ENCODE measurements at places on chromosomes 4 and X.

- no peak for DNase-seq
These were observed 29.0 kb downstream of the TMPRSS11B start for GRCh38 chr4:68216501-68216900.

- DNase-seq = no peak
These were observed 306.7 kb upstream of the MAOA start for GRCh38 chrX:43349363-43349762.

- DNase-seq = no peak
These were observed 672 bp upstream of the NAT8L start for GRCh38 chr4:2058264-2059045.

DNA sequence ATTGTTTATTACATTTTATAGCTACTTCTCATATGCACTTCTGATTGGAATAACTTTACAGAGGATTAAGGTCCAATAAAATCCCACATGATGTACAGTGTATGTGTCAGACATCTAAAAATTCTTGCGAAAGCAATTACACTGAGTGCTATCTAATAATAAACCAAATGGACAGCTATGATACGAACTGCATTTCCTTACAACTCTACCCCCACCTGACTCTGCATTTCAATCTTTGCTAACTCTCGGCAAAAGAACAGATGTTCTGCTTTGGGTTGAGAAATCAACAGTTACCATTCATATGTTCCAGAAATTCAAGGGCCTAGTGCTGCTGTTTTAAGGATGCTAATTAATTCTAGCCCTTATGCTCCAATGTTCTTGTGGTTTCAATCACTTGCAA, 287.9 kb upstream of the NOCT start:
- DNase-seq = no peak

GRCh38 chrX:110042496-110042895, 39.6 kb downstream of the TMEM164 start:
- no peak for DNase-seq

DNA sequence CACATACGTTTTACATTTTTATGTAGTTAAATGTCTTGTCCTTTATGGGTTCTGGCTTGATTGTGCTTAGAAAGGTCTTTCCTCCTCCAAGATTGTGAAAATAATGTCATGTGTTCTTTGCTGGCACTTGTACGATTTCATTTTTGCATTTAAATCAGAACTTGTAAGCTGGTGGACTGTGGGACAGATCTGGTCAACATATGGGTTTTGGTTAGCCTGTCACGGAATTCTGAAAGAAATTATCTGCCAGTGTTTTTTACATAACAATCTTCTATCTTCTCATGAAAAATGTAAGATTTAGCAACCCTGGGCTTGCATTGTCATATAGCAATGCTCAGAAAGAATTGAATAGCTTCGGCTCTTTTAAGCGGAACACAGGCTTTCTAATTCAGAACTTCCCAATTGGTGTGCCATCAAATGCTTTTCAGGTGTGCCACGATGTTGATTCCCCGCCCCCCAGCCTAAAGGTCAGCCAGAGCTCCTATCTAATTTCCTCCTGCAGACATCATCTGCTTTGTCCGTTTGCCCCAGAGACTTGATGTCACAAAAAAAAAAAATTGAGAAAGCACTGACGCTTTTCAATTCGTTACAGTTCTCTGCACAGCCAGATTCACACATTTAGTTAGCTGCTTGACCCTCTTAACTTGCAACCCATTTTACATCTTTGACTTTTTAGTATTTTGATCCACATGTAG, 16.2 kb downstream of the AFF1 start:
- no peak for DNase-seq

DNA sequence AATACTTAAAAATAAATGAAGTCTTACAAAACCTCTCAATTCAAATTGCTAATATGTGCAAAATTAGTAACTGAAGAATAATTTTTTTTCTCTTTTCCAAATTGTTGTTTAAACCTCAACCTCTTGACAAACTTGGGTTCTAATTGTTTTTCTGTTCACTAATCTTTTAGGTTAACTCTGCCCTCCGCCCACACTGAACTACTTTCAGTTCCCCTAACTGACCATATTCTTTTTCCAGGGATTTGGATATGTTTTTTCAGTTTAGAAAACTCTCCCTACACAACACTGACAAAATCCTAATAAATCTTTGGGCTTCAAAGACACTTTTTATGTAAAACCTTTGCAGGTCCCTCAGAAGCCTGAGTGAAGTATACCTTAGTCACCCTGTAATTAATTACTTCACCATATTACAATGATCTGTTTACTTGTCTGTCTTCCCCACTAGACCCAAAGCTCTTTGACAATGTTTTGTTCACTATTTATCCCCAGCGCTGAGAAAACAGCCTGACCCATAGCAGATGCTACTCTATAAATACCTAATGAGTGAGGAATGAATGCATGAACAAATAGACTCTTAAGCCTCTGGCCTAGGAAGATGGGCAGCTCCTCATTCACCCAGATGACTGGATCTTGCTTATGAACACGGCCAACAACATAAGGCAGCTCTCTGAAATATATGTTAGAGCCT, 134.9 kb downstream of the MAML3 start:
- DNase-seq = no peak

DNA sequence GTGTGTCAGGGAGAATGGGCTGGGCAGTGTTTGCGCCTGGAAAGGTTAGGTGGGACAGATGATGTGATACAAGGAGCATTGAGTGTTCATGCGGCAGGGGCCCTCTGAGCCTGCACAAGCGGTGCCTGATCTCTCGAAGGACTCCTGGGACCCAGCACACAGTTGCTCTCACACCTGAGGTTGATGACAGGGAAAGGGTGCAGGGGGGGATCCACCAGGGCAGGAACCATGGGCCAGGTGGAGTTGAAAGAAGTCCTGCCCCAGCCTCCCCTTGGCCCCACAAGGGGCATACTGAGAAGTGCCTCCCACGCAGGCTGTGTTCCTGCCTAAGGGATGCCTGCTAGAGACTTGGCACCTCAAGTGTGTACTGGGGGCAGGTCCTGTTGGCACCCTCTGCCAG, 33.1 kb downstream of the TKTL1 start:
- DNase-seq = no peak

DNA sequence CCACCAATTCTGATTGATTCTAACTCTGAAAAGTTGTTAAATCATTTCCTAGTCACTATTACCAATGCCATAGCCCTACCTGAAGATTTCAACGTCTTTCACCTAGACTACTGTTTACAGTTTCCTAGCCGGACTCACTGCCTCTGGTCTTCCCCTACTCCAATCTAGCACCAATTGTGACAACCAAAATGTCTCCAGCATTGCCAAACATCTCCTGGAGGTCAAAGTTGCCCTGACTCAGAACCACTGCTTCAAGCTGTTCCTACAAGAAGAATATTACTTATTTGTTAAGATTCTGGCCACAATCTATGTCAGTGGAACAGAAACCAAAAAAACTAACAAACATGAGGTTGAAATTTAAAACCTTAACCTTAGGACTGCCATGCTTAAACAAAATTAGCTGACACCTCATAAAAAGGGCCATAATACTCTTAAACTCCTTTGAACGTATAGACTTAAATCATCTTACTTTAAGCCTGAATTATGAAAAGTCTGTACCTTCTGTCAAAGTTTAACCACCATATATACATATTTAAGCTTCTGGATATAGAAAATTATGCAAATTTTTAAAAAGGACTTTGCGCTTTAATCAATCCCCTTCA, 2.1 kb downstream of the PDS5A start:
- DNase-seq = no peak

DNA sequence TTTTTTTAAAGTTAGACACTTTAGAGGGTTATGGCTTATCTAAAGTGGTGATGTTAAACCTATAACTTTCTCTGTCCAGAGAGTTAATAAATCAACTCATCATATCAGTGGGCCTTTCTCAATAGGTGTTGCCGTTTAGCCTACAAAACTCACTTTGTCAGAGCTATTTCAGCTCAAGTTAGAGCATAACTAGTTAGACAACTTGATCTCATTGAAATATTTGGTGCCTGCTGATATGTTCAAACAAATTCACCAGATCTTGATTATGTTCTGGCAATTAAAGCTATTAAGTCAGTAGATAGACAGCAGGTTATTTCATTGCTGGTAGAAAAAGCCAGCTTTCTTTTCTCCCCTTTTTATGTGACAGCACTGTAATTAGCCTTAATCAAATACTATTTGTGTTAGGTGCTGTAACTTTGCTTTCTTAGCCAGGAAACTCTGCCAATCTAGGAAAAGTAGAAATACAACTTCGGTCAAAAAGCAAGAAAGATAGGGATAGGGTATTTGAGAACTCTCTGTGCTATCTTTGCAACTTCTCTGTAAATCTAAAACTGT, 191.8 kb downstream of the MAML3 start:
- no peak for DNase-seq

DNA sequence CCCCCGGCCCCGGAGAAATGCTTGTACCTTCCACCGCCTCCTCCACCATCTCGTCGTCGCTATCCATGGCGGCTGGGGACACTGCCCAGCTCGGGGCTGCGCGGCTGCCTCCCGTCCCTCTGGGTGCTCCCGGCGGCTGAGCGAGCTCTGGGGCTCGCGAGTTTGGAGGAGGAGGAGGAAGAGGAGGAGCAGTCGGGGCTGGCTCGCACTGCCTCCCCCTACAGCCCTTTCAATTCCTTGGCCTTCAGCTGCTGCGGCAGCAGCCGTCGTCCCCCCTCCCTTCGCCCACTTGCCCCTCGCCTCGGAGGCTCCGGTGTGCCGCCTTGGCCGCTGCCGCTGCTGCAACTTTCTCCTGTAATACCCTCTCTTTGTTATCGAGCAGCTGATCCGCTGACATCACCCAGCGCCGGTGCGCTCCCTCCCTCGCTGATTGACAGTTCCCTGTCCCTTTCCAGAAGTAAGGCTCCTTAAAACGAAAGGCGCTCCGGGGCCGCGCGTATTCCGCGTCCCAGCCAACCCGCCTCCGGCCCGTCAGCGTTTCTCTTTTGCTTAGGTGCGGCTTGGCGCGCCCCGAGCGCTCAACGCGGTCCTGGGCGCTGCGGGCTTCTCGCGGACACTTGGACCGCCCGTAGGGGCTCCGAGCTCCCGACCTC, at the start of gene SETD7:
TSS of gene SETD7 (minus strand) at position 149 of the 653 bp plus-strand sequence. CDS start at position 67, 82 bp downstream.
- peak; percentile 86 for DNase-seq

Data from coronary artery (tissue), 2 donors.